CD14-positive monocyte (primary cell): ENCODE measurements at places on chromosomes 2 and 18. TPM values are rescaled to one million over a fixed set of nuclear protein-coding genes. Genes with fewer than 3 reads are reported as not detected.

- peaks cover 25% of the 10 kb centered on the region for H3K36me3 ChIP-seq
- H3K4me3 ChIP-seq, result no peak overlapping the region
- H3K27ac ChIP-seq, result no peak overlapping the region
- H3K27me3 ChIP-seq, result no peaks in the 10 kb centered on the region
- H3K4me1 ChIP-seq, result no peaks in the 10 kb centered on the region
Measured at GRCh38 chr2:15226661-15227060, 334.5 kb downstream of the NBAS start.

- no peak for DNase-seq
- H3K4me3 ChIP-seq, result no peak overlapping the region
- peaks cover 4% of the 10 kb centered on the region for H3K4me1 ChIP-seq
Measured at GRCh38 chr18:73684647-73685046, 463.0 kb downstream of the FBXO15 start.

DNA sequence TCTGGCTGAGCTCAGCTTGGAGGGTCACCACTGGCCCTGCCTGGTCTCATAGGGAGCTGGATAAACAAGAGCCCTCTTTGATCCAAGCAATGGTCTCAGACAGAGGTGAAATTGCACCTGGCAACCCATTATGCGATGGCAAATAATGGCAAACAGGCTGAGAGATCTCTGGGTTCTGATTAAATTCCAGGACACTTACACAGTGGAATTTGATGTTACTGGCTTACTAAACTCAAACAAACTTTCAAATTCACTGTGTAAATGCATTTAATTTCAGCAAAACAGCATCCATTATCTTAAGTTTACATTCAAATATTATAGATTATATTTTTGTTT is 19.5 kb upstream of the STAT4 start:
- no peak for DNase-seq
- no peaks in the 10 kb centered on the region for H3K27me3 ChIP-seq
- no peaks in the 10 kb centered on the region for H3K4me1 ChIP-seq
- H3K27ac ChIP-seq, result no peak overlapping the region
- H3K4me3 ChIP-seq, result no peak overlapping the region

Gene CFC1
- polyA plus RNA-seq, result not detected

DNA sequence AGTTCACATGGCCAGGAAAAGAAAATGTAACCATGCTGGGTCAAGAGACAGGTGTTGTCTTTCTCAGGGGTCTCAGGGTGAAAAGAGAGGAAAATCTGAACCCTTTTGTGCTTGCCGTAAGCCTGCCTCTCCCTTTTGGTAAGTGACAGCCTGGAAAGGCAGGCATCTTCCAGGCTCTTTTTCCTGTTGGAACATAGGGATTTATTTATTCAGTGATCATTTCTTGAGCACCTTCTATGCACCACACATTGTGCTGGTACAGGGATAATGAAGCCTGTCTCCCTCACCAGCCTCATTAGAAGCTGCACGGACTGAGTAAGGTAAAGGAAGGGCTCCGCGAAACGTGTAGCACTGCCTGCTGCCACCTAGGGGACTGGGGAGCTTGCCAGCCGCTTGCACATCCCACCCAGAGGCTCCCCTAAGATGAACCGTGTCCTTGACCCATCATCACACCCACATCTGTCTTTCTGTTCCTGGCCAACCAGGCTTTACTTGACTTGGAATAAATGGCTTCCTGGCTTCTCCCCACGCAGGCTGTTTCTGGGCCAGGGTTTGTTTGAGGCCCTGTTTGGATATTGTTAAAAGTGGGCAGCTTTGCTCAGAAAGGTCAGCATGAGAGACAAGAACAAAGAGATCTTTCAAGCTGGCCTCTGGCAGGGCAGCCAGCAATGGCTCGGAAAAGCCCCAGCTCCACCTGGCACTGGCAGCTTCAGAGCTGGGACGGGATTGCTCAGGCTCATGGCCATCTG is 73.3 kb upstream of the MCFD2 start:
- H3K27me3 ChIP-seq, result no peaks in the 10 kb centered on the region
- no peak overlapping the region for H3K27ac ChIP-seq
- H3K4me3 ChIP-seq, result no peak overlapping the region
- no peak for DNase-seq

DNA sequence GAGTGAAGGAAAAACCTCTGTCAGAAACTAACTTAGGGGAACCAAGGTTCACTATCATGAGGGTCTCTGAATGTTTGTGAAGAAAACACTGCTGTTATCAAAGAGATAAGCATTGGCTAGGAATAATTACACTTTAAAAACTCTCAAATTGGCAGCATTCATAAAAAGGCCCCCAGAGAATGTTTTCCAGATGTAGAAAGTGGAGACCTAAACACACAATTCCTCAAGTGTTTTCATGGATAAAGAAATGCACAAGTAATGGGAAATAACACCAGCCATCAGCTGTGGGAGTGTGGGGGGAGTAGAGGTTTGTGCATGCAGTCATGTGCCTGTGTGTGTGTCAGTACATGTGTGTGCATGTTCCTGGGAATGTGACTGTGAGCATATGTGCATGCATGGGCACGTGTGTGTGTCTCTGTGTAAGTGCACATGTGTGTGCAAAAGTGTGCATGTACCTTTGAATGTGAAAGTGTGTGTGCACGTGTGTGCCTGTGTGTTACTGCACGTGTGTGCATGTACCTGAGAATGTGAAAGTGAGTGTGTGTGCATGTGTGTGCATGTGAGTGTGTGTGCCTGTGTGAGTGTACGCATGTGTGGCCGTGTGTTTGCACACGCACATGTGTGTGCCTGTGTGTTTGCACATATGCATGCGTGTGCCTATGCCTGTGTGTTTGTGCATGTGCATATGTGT is 854.3 kb upstream of the SALL3 start:
- H3K4me3 ChIP-seq, result no peak overlapping the region
- H3K27me3 ChIP-seq, result no peaks in the 10 kb centered on the region
- no peaks in the 10 kb centered on the region for H3K4me1 ChIP-seq
- no peak overlapping the region for H3K27ac ChIP-seq
- H3K36me3 ChIP-seq, result no peaks in the 10 kb centered on the region
- DNase-seq, result no peak

- H3K4me1 ChIP-seq, result peaks cover 22% of the 10 kb centered on the region
- peak; percentile 79 for DNase-seq
- no peaks in the 10 kb centered on the region for H3K27me3 ChIP-seq
- H3K4me3 ChIP-seq, result no peak overlapping the region
- no peaks in the 10 kb centered on the region for H3K36me3 ChIP-seq
- H3K27ac ChIP-seq, result peak overlapping the region; percentile 28
Measured at GRCh38 chr18:48997985-48998831, 47.4 kb upstream of the SMAD7 start.

Gene SLC40A1
- 90.4 TPM for polyA plus RNA-seq
